Heart left ventricle (tissue), 16 donors: ENCODE measurements at places on chromosomes 6 and 20. TPM values are rescaled to one million over a fixed set of nuclear protein-coding genes. Genes with fewer than 3 reads are reported as not detected.

DNA sequence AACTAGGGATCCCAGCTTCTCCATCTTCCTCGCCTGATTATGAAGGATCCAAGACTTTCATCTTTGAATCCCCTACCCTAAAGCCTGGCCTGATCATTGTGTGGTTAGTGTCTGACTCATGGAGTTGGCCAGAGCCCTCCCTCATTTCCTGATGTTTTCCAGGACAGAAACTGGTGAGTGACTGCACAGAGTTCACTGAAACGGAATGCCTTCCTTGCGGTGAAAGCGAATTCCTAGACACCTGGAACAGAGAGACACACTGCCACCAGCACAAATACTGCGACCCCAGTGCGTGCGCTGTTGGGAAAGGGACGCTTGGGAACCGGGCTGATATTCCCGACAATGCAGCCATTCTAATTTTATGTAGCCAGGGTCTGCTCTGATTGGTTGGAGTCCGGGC is 4.0 kb downstream of the CD40 start:
- DNase-seq: no peak

DNA sequence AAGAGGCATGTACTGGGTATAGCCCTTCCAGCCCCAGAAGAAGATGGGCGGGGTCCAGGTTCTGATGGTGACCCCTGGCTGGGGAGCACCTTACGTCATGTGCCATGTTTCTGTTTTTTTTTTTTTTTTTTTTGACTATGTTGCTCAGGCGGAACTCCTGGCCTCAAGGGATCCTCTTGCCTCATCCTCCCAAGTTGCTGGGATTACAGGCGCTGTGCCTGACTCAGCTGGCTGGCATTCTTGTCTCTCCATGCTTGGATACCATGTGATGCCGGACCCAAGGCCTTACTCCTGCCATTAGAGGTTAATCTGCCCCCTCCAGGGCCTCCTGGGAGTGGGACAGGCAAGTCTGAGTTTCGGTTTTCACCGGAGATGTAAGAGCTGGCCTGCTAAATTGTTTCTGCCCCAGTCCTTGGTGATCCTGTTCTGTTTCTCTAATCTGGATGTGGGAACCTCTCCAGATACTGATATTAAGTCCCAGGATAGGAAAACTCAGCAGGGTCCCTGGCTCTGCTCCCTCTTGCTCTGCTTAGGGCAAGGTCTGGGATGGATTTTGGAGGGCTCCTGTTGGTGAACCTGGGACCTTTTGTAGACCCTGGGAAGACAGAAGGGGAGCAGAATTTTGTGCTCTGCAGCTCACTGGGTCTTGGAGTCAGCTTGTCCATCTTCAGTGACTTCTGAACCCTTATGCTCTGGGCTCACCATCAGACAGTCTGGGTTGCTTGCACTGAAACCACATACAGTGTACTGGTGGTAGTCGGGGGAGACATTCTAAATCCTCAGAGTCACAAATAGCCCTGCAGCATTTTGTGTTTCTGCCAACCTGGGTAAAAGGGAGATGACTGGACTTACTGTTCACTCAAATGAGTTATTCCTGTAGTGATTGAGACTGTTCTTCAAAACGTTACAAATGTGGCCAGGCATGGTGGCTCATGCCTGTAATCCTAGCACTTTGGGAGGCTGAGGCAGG is 45.1 kb downstream of the PTK7 start:
- peak; percentile 72 for DNase-seq

The EYA4 gene
- 3.6 TPM for polyA plus RNA-seq

The GATA5 gene
- polyA plus RNA-seq: 0.98 TPM

The SSTR4 gene
- polyA plus RNA-seq: not detected
